Fibroblast of skin of left biceps (primary cell): ENCODE measurements at places on chromosomes 7 and 10.
A peak's percentile ranks its signal among the peaks of the same experiment; 100 is the strongest.

DNA sequence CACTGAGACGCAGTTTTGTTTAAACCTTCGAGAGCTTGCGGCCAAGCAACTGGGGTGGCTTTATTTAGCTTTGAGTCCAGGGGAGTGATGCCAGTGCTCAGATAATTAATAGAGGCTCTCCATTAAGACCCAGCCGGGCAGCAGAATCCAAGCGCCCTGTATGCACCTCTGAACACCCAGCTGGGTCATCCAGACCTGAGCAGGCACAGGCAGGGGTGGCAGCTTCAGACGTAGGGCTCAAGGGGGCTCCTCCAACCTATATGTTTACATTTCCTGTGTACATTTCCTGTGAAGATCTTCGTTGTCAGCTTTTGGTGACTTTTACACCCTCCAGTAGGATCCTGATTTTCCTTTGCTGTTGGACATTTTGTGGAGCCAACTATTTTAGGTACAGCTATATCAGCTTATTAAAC lies 719.5 kb downstream of the LRMDA start:
- no peak for DNase-seq

DNA sequence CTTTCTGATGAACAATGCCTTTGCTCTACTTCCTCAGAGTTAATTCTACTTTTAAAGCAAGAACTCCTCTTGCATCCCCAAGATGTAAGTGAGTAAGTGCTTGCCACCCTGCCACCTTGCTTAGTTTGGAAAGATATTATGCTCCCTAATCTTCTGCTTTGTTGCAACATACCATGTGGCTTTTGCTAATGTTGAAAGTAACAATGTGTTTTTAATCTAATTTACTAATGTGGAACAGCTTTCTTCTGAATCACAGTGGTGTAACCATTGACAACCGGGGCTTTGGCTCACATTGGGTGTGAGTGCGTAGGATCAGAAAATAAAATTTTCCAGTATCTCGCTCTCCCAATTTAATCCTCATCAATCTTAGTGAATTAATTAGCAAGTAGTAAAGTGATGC lies 254.1 kb upstream of the PTER start:
- DNase-seq: peak; percentile 24

DNA sequence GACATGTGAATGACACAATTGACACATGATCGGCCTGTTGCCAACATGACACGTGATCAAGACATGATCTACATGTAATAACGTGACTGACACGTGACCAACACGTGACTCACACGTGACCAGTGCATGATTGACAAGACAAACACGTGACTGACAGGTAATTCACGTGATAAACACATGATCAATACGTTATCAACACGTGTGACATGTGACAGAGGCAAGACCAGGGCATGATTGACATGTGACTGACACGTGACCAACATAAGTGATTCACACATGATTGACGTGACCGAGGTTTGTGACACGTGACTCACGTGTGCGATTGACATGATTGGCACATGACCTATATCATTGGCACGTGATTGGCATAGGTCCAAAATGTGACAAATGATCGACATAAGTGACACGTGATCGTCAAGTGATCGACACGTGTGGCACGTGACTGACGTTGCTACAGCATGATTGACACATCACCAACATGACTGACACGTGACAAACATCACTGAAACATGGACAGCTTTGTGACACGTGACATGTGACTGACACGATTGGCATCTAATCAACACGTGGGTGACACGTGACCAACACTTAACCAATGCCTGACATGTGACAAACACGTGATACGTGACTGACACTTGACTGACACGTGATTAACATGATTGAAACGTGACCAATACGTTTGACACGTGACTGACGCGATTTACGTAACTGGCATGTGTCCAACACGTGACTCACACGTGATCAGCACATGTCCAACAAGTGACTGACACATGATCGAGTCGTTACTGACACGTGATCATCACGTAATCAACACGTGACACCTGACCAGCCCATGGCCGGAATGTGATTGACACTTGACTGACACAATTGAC lies 23.0 kb downstream of the CRPPA start:
- DNase-seq: no peak

DNA sequence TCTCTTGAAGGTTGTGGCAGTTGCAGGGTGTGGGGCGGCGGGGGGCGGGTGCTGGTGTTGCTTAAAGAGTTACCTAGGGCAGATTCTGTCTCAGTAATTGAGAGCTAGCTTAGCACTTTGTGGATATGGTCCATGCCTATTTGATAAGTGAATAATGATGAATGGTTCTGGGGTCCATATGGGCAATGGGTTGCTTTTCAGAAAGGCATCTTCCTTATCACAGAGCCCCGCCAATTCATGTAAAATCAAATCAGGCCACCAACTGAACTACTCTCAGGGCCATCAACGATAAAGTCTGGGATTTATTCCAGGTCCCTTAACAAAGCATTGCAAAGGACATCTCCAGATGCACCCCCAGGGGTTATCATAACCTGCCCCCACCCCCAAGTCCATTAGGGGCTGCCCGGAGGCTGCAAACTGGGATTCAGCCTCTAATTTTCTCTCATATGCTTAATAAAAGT lies 1.8 kb upstream of the PRRT4 start:
- DNase-seq: no peak

- no peak for DNase-seq
These were observed 153.7 kb downstream of the C7orf25 start for GRCh38 chr7:42758124-42758523.

- DNase-seq: peak; percentile 88
These were observed 126.5 kb downstream of the CUBN start for GRCh38 chr10:17003151-17003550.

DNA sequence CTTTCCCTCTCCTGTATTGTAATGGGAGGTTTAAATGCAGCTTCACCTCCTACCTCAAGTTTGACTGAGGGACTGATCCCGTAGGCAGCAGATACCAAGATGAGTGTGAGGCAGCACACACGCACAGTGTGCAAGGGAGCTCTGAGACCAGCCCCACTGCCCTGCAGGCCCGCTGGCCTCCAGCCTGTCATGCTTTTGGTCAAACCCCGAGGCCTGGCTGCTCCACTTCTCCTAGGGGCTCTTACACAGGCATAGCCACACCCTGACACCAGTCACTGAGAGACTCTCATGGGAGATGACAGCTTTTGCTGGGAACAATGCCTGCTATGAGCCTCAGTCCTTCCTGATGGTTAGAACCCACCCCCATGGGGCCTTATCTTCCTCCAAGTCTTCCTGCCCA lies 27.6 kb downstream of the DRGX start:
- no peak for DNase-seq

GRCh38 chr10:44805466-44806210 lies 105.5 kb upstream of the TMEM72 start:
- no peak for DNase-seq

GRCh38 chr10:16258291-16259040 lies 178.3 kb upstream of the PTER start:
- DNase-seq: no peak
